Vagina (tissue), 2 donors: ENCODE measurements at places on chromosomes 16 and 17. TPM values are rescaled to one million over a fixed set of nuclear protein-coding genes. Genes with fewer than 3 reads are reported as not detected.

WDR81 gene
- 57.2 TPM for total RNA-seq

KCNG4 gene
- total RNA-seq, result not detected

- DNase-seq, result no peak
Measured at GRCh38 chr17:64661976-64662773, at the start of gene SMURF2. SMURF2 (minus strand) TSS chr17:64662307; CDS start chr17:64661880, 427 bp downstream.

TBC1D3K gene
- not detected for total RNA-seq

DNA sequence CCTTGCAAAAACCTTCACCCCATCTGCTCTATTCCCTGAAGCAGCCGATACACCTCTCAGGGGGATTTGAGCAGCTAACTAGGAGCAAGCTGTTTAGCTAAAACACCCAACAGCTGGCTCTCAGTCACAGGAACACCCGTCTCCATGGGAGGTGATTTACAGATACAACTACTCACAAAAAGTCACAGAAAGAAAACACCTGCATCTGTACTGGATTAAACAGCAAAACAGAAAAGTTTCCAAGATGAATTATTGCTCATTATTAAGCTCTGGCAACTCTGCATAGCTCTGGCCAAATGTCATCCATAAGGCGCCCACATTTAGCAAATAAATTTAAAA is 22.3 kb downstream of the GJC1 start:
- no peak for DNase-seq

- no peak for DNase-seq
Measured at GRCh38 chr17:81390873-81391255, 4.4 kb upstream of the BAHCC1 start.
